A172 (cell line): ENCODE measurements at places on chromosomes 7 and 10. TPM values are rescaled to one million over a fixed set of nuclear protein-coding genes. Genes with fewer than 3 reads are reported as not detected.

DNA sequence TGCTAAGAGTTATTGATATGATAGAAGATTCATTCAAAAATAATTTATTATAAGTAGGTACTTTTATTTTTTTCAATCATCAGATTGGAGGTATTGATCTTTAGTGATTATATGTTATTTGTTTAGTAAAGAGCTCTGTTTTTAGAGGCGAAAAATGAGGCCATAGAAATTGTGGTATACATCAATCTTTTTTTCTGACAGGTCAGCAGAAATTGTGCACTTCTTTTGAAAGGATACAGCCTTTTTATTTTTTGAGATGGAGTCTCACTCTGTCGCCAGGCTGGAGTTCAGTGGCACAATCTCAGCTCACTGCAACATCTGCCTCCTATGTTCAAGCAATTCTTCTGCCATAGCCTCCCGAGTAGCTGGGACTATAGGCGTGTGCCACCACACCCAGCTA, 292.1 kb downstream of the BAMBI start:
- DNase-seq = no peak

Gene ALOX5
- total RNA-seq = 0.43 and 2.0 TPM in 2 replicates

DNA sequence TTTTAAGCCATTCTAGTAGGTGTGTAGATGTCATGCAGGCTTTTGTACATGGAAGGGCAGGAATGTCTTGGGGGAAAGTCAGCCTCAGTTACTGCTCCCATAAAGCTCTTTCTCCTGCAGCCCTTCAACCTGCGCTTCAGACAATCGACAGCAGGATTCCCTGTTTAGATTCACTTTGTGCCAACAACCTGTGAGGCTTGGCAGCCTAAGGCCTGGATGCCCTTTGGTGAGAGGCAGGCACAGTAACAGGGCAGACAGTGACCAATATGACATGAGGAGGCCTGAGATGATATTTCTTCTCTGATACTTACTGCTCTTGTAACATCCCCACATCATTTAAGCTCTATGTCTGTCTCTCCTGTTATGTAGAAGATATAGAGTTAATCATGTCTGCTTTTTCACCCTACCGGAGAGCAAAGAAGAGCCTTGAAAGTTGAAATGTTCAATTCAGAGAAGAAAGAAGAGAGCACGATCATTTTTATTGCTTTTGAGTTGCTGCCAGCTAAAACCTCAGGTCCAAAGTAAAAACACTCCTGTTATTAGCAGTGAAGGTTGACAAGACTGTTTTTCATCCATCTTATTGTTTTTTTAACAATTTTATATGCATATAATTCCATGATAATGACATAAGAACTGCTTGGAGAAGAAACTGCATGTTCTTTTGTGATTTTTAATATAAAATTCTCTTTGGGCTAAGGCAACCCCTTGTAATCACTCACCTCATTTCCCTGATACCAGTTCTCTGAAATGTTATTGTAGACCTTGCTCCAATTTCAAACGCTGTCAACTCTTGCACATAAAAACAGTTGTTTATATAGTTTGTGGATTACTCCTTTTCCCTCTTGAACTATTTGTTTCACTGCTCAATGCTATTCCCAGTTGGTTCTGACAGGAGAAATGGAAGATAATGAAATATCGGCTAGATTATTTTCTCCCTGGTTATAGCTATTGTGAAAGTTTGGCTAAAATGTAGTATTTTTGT, 140.9 kb downstream of the GALNT17 start:
- no peak for DNase-seq

Gene MPLKIP
- total RNA-seq = 59.9 and 68.5 TPM in 2 replicates

Gene DNAJB9
- 24.1 and 67.7 TPM in 2 replicates for total RNA-seq

- DNase-seq = no peak
Measured at GRCh38 chr10:118567701-118568248, 27.7 kb downstream of the PRLHR start.

DNA sequence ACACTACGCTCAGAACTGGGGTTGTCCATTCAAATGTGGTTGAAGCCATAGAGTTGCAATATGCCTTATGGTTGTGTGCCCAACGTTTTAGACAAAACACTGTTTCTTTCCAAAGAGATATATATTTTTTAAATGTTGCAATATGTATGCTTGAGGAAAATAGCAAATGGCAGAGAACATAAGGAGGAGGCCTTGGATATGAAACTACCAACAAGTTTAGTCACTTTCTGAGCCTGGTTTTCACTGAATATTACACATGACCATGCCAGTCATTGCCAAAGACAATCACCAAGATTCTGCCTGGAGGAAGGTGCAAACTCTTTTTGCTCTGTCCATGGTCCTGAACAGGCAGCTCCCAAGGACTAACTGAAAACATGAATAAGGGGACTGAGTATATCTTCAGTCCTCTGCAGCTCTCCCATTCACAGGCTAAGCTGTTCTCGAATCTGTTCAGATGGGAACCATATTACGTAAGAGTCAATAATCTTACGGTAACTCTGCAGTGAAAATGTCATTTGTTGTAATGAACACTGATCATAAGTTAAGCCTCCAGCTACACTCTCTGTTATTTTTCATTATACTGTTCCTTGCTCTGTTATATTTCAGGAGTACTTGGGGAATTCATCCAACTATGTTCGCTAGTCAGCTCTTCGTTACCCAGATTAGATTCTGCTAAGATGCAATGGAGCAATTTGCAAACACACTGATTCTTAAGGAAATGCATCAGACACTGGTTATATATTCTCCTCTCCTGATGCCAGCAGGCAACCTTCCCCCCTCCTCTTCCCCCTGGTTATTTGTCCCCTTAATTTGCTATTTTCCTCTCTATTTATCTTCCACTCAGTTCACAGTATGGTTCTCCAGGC, 90.7 kb upstream of the C1QL3 start:
- DNase-seq = peak; percentile 46

DNA sequence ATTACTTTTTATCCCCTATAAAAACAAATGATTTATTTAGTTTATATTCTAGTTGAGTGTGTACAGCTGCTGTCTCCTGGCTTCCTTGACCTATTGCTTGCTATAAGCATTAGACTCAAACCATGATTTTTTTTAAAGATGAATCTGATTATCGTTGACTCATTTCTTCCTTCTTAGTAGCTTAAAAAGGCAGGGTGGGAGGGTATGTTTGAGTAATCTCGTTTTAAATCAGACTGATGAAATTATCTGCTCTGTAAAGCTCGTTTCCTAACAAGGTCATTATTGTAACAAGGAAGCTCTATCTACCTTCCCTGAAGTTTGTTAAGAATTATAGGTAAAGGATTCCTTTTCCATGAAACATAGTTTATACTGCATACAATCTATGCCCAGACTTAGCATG, 276.3 kb upstream of the KCND2 start:
- no peak for DNase-seq

DNA sequence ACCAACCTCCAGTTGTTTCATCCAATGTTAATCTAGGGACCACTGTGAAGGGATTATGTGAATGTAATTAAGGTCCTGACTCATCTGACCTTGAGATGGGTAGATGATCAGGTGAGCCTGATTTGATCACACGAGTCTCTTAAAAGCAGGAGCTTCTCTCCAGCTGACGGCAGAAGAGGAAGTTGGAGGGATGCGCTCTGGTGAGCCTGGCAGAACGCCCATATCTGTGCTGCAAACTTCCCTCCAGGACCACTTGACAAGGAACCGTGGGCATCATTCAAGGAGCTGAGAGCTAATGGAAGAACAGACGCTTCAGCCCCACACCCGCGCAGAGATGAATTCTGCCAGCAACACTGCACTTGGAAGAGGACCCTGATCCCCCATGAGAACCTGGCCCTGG, 642.4 kb downstream of the TNS3 start:
- DNase-seq = no peak

DNA sequence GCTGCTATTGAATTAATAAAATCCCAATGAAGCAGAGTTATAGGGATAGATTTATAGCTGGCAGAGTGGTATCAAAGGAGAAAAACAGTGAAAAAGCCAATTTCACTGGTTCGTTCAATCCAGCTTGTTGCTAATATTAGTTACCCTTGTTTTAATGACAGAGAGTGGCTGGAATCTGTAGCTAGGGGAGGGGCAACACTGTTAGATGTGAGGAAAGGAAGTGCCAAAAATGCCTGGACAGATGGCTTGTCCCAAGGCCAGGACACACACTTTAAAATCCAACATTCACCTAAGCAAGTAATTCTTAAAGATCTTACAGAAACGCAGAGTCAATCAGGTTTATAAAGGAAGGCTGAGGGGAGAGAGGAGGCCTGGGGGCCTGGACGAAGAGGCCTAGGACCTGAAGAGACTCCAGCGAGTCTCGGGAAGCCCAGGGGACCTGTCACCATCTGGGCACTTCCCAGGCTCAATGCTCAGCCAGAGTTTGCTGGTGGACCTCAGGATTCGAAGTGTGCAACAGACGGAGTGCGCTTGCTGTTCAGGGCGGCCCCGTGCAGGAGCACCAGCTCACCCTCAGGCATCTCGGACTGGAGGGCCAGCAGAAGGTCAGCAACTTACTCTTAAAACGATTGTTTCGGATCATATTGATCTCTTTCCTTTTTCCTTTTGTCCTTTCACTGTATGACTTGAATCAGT, 36.7 kb downstream of the TMEM248 start:
- no peak for DNase-seq

DNA sequence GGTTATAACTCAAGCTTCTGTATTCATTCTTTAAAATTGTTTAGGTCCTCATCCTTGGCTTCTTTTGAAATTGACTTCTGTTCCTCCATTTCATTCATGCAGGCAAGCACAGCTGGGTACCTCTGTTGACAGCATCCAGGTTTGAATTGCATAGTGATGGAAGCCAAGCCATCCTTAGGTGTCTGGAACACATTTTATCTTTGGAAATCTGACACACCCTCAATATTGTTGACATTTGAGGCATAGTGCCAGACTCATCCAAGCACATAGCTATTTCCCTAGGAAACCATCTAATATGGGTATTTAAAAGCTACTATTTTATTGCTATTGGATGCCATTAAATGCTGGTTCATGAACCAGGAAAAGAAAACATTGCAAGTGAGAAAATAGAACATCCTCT, 142.1 kb upstream of the PTPRZ1 start:
- DNase-seq = no peak

DNA sequence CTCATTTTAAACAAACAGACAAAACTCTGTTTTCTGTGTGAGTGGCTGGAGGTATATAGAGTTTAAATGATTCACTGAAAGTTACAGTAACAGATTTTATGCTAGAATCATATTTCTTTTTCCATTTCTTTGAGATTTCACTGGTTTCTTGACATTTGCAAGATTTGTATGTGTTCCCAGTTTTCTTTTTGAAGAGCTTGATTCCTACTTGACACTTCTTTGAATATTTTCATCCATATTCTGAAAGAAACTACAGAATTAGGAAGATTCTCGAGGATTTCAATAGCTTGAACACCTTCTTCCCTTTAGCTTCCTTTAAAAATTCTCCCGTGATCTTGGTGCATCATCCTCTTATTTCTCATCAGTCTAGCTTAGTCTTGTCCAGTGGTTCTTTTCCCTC, 93.6 kb downstream of the ZNF277 start:
- no peak for DNase-seq

Gene CFAP69
- total RNA-seq = 2.1 and 5.1 TPM in 2 replicates

- DNase-seq = no peak
Measured at GRCh38 chr7:7919449-7919945, 49.1 kb upstream of the GLCCI1 start.

DNA sequence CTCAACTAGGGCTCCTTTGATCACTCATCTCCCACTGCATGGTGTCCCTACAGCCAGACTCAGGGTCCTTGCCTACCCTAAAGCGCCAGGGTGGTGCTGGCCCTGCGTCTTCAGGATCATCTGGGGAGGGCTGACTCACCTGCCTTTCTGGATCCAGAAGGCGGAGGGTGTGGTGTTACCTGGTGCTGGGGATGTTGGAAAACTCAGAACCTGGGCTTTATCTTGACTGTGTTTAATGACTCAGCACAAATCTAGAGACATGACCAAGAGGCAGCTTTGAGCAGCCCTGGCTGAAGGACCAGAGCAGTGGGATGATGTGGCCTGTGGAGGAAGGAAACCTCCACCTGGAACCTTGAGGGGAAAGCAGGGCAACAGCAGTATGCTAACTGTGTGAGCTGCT, 96.5 kb downstream of the GRK5 start:
- peak; percentile 23 for DNase-seq

- DNase-seq = no peak
Measured at GRCh38 chr7:115477193-115477651, 553.3 kb downstream of the TFEC start.

DNA sequence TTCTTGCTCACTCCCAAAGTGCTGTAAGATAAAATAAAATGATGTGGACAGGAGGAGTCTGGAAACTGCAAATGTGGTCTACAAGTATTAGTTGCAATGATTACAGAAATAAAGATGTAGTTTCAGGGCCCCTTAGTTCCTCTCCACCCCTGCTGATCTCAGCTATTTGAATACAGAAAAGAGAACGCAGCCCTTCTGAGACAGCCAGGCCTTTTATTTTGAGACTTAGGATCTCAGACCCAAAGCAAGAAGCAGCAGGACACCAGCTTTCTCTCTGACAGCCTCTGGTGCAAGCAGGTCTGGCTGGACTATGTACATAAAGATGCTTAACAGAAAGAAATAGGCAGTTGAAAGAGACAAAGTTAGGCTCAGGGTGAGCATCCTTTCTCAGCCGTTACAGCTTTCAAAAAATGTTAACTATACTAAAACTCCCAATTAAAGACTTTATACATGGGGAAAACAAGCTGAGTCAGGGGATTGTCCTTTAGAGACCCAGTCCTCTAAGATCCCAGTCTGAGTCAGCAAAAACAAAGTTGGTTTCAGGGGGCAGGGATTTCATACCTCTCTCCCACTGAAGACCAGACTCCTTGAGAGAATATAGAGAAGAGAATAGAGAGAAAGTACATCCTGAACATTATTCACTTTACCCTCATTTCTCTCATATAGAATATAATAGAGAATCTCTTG, 220.4 kb downstream of the TMEM178B start:
- DNase-seq = no peak

DNA sequence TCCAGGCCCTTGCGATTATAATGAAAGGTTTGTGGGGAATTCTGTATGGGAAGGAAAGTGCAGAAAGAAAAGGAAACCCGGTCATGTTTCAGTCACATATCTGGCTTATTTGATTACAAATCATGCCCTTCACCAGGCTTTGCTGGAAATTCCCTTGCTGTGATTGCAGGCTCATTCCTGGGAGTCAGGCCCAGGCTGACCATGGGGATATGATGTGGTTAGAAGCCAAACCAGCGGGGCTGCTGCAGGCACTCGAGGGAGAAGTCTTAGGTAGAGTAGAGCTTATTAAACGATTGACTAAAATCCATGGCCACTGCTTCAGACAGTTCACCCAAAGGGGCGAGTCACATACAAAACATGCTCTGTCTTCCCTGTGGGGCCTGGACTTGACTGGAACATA, 16.2 kb downstream of the PKD1L1 start:
- DNase-seq = peak; percentile 48

- no peak for DNase-seq
Measured at GRCh38 chr7:25171516-25171915, 46.5 kb upstream of the CYCS start.

- DNase-seq = no peak
Measured at GRCh38 chr10:45451407-45451806, 77.4 kb downstream of the ALOX5 start.

Gene NHLRC2
- total RNA-seq = 23.7 and 29.1 TPM in 2 replicates
